ENCODE measurements at places on chromosomes 6 and 20.

- DNase-seq: no peak
These were observed 2.7 kb upstream of the SIRPG start for GRCh38 chr20:1660246-1660645.

DNA sequence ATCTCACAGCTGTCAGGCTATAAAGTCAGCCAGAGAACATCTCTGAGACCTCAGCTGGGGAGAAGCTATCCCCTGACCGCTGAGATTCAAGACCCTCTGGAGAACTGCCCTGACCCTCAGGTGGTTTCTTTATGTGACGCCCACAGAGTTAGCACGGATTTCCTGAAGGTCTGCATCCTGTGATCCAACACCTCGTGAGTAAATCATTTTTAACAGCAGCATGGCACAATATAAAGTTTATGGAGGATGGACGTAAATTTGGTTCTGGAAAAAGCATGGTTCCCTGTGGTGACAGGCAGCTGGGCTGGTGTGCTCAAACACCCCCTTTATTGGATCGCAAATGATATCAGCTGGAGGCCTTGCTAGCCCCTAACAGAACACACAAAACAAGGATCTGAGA lies 25.3 kb upstream of the TRAF3IP2 start:
- DNase-seq: no peak

DNA sequence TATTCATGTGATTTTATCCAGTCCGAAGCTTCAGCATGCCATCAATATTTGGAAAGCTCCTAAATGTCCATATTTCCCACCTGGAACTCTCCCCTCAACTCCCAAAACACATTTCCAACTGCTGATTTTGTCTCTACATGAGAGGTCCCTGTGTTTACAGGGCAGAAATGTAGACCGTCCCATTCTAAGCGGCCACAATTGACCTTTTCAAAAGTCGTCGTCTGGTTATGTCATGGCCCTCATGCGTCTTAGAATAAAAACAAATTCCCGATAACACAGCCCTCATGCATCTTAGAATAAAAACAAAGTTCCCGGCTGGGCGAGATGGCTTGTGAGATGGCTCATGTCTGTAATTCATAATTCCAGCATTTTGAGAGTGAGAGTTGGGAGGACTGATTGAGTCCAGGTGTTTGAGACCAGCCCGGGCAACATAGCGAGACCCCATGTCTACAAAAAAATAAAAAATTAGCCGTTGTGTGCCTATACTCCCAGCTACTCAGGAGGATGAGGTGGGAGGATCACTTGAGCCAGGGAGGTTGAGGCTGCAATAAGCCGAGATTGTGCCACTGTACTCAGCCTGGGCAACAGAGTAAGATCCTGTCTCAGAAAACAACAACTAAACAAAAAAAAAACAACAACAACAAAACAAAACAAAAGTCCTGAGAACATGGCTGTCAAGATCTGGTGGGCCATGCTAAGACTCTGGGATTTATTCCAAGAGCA lies 6.4 kb upstream of the ZNF217 start:
- no peak for DNase-seq

- no peak for DNase-seq
These were observed 409.6 kb downstream of the MAFB start for GRCh38 chr20:40279390-40279789.

- no peak for DNase-seq
These were observed 715.0 kb downstream of the TFAP2A start for GRCh38 chr6:9699888-9700287.

- DNase-seq: no peak
These were observed 408.1 kb upstream of the MARCKS start for GRCh38 chr6:113449051-113449450.

GRCh38 chr20:56656632-56657031 lies 27.5 kb downstream of the TFAP2C start:
- DNase-seq: no peak

GRCh38 chr6:105474234-105474633 lies 71.4 kb upstream of the PREP start:
- no peak for DNase-seq

DNA sequence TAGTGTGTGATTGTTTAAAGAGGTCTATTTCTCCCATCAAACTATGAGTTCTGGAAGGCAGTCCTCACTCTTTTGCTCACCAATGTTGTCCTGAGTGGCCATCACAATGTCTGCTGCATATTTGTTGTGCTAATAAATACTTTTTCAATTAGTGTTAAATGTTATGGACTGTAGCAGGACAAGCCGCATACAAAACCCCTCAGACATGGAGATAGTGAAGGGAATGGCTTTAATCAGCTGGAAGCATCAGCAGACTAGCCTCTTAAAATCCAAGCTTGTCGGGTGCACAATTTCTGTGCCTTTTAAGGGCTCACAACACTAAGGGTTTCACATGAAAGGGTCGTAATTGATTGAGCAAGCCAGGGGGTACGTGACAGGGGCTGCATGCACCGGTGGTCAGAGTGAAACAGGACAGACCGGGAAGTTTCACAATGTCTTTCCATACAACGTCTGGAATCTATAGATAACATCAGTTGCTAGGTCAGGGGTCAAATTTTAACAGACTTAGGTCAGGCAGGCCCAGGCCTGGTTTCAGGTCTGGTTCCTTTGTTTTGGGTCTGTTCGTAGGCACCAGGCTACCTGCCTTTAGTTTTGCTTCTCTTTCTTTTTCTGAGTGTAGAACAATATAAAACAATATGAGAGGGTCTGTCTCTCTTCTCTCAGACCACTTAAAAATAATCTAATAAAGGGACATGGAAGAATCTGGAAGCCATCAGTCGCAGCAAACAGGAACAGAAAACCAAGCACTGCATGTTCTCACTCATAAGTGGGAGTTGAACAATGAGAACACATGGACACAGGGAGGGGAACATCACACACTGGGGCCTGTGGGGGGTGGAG lies 327.6 kb upstream of the HTR1E start:
- no peak for DNase-seq

DNA sequence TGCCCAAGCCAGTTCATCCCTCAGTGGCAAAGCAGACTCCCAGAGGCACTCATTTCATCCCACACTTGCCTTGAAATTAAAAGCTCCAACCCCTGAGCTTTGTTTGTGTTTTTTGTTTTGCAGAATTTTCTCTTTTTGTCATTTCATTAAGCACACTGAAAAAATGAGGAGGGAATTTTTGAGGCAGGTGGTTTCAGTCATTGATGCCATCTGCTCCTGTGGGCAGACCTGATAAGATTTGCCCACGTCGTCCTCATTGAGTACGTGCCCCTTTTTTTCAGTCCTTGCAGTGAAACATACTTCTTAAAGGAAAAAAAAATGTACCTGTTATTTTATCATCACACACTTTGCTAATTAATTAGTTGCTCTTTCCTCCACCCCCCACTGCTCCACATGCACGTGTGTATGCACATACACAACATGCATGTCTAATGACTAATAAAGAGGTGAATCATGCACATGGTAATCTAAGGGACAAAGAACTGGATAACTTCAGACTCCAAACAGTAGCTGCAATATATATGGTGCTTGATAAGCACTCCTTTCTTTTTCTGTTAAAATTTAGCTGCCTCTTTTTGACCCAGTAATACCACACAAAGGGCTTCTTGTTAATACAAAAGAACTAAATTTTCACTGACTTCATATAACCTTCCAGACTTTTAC lies 102.1 kb upstream of the TMEM181 start:
- DNase-seq: no peak

DNA sequence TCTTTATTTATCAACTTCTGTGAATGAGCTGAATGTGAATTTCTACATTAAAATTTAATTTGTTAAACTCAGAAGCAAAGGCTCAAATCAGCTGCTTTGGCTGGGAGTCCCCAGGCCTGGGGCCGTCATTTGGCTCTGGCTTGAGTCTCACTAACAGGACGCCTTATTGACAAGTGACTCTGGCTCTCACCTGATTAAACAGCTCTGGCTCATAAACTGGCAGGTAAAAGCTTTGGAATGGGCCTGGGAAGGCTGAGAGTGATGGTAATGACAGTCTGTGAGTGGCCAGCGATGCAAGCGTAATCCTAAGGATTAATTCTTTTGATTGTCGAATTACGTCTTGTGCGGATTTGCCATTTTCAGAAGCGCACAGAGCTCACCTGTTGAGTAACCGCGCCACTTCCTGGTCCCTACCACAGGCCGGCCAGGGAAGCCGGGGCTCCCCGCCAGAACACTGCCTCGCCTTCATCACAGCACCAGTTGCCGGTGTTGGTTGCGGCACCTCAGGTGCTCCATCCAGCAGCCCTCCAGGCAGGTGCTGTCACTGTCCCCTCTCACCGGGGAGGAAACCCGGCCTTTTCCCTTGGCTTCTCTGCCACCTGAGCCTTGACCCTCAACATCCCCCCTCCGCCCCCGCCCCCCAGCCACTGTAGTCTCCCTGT lies 110.7 kb downstream of the ZDHHC14 start:
- DNase-seq: no peak

DNA sequence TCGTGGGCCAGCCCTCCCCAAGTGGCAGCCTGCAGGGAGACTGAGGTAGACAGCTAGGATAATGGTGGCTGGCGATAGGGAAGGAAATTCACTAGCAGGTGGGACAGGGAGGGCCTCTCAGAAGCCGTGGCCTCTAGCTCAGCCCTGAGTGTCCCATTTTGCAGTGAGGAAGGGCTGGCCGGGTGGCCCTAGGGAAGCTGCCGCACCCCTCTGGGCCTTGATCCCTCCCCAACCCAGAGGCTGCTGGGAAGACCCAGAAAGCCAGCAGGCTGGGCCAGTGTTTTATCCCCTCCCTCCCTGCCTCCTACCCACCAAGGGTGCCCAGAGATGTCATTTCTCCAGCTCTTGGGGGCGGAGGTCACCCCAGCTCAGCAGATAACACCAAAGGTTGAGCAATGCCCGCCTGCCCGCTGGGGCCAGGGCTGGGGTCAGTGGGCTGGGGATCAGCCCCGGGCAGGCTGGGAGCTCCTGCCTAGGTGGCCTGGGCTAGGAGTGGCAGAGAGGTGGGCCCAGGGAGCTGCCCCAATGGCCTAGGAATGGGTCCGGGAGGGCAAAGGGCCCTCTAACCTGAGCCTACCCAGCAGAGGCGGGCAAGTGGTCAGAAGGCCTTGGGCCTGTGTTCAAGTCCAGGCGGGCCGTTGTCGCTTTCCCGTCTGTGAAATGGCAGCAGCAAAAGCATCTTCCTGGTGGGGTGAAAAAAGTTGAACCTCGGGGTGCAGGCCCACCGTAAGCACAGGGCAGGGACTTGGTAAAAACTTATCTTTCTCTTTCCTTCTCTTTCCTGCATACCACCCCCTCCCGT lies 1.6 kb upstream of the CEBPB start:
- no peak for DNase-seq

DNA sequence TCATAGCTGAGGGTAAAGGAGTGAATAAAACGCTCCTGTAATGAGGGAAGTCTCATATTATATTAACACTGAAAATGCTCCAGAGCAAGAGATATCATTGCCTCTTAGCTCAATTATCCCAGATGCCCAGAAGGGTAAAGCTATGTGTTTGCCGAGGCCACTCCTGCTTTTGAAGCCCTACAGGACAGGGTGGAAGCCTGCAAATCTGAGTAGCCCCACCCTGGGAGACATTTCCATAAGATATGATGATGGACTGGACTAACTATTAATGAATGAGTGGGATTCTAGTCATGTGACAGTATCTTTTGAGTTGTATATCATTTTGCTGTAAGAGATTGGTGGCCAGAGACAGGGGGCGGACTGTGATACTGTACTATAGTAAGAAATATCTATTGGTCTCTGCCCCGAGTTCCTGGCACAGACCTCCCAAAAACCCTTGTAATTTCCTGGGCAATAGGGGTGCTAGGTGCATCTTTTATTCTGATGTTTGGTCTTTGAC lies 10.5 kb upstream of the SLC22A2 start:
- DNase-seq: no peak

DNA sequence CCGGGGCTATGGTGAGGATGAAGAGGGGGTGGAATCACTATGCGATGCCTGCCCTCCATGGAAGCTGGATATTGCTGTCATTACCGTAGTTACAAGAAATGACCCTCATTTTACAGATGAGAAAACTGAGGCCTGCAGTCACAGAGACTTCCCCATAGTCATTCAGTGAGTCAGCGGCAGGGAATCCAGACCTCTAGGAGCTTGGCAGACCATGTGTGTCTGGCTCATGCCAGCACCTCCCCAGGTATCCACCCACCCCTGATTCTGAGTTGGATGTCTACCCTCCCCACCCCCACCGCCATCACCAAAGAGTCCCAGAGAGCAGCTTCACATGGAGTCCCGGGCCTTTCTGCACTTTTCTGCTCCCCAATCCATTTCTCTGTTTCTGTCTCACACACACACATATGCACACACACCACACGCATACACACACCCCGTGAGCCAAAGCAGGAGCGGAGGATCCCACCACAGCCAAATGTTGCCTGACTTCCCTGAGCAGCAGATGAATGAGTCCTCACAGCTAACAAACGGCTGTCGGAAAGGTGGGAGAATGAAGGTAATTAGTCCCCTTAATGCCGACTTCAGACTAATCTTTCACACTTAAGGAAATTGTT lies 24.8 kb downstream of the CDH22 start:
- DNase-seq: no peak

DNA sequence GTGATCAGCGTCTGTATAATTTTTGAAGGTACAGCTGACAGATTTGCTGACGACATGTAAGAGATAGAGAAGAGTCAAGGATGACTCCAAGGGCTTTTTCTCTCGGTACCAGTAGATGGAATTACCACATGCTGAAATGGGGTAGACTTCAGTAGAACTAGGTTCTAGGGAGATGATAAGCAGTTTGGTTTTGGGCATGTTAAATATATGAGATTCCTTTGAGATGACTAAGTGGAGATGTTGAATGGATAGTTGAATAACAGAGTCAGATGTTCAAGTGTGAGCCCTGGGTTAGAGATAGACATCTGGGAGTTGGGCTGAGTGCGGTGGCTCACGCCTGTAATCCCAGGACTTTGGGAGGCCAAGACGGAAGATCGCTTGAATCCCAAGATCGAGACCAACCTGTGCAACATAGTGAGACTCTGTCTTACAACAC lies 50.0 kb downstream of the PHF20 start:
- DNase-seq: no peak

DNA sequence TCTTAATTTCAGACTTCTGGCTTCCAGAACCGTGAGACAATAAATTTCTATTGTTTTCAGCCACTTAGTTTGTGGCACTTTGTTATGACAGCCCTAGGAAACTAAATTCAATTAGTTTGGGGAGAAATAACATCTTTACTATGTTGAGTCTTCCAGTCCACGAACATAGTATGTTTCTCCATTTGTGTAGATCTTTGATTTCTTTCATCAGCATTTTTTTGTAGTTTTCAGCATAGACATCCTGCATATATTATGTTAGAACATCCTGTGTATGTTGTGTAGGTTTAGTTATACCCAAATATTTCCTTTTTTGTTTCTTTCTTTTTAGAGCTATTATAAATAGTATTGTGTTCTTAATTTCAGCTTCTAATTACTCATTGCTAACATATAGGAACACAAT lies 18.0 kb upstream of the HMGA1 start:
- DNase-seq: no peak
